Breast epithelium (tissue), 4 donors: ENCODE measurements at places on chromosomes 3 and 15. TPM values are rescaled to one million over a fixed set of nuclear protein-coding genes. Genes with fewer than 3 reads are reported as not detected.

DNA sequence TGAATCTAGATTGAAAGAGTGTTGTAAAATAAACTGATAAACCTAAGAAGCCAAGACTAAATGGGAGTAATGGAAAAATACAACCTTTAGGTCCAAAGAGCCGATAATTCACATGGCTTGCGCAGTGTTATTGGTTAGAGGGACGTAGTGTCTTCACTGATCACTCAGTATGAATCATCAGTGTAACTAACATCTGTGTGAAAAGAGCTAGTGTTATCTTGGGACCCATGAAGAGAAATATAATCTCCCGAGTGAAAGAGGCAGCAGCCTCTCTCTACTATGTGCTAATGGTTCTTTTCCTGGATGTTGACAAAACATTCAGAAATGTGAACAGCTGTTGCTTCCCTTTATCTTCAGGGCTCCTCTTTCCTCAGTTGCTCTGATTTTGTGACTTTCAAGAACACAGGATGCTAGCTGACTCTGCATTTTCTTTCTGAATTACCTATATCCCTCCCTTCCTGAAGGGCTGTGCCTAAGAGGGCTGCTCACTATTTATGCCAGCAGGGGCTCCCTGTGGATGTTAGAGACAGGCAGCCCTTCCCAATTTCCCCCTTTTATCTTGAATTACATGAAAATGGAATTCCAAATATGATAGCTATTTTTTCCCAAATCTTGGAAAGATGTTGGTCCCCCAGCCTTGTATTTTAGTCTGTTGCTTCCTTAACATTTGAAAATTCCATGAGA lies 128.8 kb downstream of the GRM7 start:
- DNase-seq, result no peak

GRCh38 chr15:98896002-98896721 lies 111.4 kb downstream of the PGPEP1L start:
- DNase-seq, result no peak

GRCh38 chr3:119976214-119976613 lies 118.0 kb downstream of the GSK3B start:
- DNase-seq, result no peak

- no peak for DNase-seq
Observed at GRCh38 chr3:45092132-45093031, 53.8 kb downstream of the CDCP1 start.

DNA sequence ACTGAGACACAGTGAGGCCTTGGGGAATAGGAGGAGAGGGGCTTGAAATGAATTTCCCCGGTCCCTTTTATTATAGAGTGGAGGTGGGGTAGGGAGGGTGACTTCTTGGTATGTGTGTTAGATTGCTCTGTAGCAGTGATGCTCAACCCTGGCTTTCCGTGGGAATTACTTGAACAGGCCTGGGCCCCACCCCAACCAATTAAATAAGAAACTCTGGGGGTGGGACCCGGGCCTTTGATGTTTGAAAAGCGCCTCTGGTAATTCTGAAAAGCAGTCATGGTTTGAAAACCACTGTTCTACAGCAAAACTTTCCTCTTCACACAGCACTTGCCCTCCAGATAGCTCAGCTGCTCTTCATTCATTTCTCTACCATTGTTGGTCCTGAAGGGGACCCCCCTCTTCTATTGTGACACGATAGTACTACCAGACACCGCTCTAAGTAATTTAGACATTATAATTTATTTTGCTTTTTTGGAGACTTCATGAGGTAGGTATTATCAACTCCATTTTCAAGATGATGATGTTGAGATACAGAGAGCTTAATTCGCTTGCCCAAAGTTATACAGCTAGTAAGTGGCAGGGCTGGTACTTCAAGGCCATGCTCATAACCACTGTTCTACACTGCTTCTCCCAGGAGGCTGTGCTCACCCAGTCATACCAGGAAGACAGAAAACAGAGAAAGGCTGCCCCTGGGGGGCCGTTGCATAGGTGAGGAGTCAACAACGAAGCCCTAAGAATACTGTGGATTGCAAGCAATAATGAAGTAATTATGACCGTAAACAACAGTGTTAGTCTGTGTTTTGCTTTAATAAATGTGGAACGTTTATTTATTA lies 176.2 kb downstream of the PEX5L start:
- no peak for DNase-seq

- DNase-seq, result no peak
Observed at GRCh38 chr3:72092778-72093177, 307.8 kb upstream of the PROK2 start.

- DNase-seq, result no peak
Observed at GRCh38 chr3:107911337-107912000, 179.4 kb downstream of the CD47 start.

DNA sequence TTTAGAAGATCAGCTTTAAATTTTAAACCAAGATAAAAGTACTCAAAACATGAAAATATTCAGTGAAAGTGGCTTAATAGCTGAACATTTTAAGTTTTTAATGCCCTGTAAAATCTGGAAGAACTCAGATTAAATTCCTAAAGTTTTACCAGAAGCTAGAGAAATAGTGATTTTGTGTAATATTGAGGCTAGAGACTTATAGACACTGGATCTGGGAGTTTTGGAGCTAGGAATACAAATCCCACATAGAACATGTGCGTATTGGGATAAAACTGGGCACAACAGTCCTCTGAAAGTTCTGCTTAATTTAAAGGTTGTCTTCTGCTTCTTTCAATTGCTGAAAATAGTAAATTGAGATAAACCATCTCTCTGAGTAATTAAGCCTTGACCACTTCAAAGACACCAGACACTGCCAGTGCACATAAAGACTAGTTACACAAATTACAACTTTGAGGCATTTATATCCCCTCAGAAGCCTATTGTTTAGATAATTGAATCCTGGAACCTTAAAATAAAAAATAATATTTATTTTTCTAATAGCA lies 1382.5 kb downstream of the OTOL1 start:
- DNase-seq, result no peak

Gene SLC6A20
- total RNA-seq, result 1.2 TPM

Gene PLSCR5
- not detected for total RNA-seq

Gene HYAL1
- total RNA-seq, result 3.5 TPM
